Activated T-helper 1 cell treated with anti-CD3 and anti-CD28 coated beads, Interleukin-12 subunit alpha, Interleukin-12 subunit beta, Interleukin-2, Interleukin-4 antibody, amounts not matched to agents 30 ng/mL and 10 ng/mL and 1 ng/mL, durations not matched to agents 14 hours and 24 hours and 36 hours (primary cell): ENCODE measurements at places on chromosomes 3 and 15.

- DNase-seq: no peak
Measured at GRCh38 chr3:147354623-147355022, 51.7 kb downstream of the ZIC4 start.

- DNase-seq: no peak
Measured at GRCh38 chr3:49636883-49637609, 37.1 kb upstream of the APEH start.

GRCh38 chr3:4570840-4571621 is 77.9 kb downstream of the ITPR1 start:
- DNase-seq: no peak

DNA sequence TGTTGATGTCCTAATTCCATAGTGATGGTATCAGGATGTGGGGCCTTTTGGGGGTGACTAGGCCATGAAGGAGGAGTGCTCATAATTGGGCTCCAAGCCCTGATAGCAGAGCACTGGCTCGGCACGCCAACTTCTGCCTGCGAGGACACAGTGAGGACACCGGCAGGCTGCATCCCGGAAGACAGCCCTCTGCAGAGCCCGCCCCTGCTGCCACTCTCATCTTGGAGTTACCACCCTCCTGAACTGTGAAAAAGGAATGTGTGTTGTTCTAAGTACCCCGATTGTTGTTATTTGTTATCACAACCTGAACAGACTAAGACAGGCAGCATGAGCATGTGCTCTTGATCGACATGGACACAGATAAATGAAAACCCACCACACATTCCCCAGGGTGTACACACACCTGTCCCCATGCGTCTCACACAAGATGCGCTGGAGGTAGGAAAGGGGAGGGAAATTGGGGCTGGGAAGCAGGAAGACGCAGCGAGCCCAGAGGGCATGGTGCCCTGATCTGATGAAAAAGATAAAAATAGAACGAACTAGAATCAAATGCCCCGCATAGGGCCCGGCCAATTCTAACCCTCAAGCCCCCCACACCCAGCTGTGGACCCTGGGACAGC is 40.1 kb downstream of the RPN1 start:
- no peak for DNase-seq

- no peak for DNase-seq
Measured at GRCh38 chr3:143103652-143104051, 15.9 kb upstream of the CHST2 start.

GRCh38 chr15:66937588-66937987 is 127.8 kb upstream of the SMAD3 start:
- DNase-seq: no peak

DNA sequence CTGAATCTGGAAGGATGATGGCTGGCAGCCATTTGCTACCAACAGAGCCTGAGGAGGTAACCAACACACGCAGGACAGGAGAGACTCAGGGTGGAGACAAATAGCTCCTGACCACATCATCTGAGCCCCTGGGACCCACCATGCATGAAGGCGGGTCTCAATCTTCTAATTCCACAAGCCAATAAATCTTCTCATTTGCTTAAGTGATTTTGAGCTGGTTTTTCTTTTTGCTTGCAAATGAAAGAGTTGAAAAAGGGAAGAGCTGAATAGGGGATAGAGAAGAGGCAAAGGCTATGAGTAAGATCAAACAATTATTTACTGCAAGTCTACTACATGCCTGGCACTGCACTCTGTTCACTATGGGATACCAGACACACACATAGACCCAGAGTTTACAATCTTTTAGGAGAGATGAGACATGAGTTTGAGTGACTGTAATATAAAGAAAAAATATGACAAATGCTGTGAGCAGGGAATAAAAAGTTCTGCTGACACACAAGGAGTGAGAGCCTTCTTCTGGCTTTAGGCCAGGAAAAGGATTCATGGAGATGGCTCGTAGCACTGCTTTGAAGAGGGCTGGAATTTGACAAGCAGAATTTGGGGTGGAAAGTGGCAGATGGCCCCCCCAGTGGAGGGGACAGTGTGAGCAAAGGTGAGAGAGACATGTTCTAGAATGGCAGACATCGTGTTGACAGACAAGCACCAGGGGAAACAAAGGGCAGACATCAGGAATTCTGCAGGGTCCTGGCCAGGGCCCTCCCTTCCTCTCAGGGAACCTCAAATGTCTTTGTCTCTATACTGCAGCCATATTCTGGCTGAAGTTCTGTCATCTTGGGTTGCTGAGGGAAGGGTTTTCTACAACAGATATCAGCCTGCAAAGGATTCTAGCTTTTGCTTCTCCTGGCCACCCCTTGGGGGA is 69.8 kb upstream of the WNT5A start:
- DNase-seq: no peak

GRCh38 chr15:36766449-36766848 is 187.0 kb downstream of the CDIN1 start:
- no peak for DNase-seq

- DNase-seq: no peak
Measured at GRCh38 chr3:167346171-167346570, 33.9 kb downstream of the ZBBX start.

GRCh38 chr3:113103588-113103987 is 107.8 kb upstream of the BOC start:
- no peak for DNase-seq

DNA sequence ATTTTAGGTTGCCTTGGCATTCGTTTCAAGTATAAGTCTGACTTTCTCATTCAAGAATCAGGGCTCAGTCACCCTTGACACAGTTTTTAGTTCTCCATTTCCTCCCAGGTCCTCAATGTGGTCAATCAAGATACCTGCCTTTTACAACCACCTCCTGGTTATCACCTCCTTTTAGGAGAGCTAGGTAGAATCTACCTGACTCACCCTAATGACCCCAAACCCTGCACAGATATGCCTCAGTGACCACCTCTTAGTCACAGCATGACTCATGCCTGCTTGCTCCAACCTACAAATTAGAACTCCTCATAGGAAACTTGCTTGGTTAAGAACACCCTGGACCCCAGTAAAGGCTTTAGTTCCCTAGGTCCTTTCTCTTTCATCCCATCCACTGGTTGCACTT is 22.5 kb downstream of the DMXL2 start:
- DNase-seq: no peak

- no peak for DNase-seq
Measured at GRCh38 chr3:40841570-40842109, 316.9 kb downstream of the ZNF621 start.

GRCh38 chr3:185422677-185423076 is 59.7 kb downstream of the MAP3K13 start:
- no peak for DNase-seq

GRCh38 chr3:11819146-11819689 is 27.5 kb downstream of the TAMM41 start:
- no peak for DNase-seq

DNA sequence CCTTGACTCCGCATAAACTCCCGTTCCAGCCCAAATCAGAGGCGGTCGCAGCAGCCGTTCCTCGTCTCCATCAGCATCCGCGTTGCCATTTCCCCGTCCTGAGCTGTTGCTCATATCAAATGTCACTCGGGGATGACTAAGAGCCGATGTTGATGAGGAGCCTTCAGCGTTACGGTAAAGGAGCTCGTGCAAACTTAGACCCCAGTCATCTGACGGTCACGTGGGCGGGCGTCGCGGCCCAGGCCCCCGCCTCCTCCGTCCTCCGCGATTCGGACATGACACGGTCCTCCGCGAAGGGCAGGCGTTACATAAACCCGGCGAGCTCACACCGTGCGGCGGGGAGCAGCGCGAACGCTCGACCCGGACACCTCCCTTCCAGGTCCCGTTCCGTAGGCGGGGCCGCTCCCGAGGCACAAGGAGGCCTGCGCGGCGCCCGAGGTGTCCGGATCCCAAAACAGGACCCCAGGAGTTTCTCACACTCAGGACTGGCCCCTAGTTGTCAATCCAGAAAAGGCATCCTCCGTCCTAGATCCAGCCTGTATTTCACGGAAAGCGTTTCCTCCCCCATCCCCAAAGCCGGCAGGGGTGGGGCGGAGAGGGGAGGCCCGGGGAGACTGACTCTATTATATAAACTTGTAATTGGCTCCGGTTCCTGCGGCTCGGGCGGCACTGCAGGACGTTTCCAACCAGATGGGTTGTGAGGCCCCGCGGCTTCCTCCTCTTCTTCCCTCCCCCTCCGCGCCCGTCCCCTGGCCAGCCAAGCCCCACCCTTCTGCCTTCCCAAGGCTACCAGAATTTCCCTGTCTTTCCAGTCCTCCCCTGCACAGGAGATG is 100.0 kb upstream of the IGF1R start:
- peak; percentile 1 for DNase-seq

- no peak for DNase-seq
Measured at GRCh38 chr3:8840556-8840955, 71.1 kb upstream of the OXTR start.

GRCh38 chr15:52566889-52567288 is 1.9 kb downstream of the ARPP19 start:
- DNase-seq: no peak

- no peak for DNase-seq
Measured at GRCh38 chr3:187024536-187025226, 94.4 kb downstream of the ST6GAL1 start.

- no peak for DNase-seq
Measured at GRCh38 chr15:70050441-70050840, 47.3 kb downstream of the TLE3 start.

- no peak for DNase-seq
Measured at GRCh38 chr3:90080988-90081387, 973.6 kb downstream of the EPHA3 start.
